ENCODE measurements at places on chromosomes 4 and X.

DNA sequence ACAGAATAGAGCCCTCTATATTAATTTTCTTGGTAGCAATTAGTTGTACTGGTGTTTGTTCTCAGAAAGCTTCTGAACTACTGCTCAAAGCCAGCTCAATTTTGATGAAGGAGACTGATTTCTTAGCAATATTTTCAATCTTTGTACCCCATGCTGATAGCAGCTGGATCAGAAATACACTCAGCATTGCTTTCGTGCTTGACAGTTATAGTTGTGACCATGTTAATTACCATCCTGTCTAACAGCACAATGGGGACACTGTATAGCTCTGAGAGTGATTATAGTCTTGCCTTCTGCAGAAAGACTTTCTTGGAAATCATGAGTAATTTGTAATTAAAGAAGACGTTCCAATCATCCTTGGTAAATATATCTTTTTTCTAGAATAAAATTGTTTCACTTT is 79.7 kb upstream of the GNPDA2 start:
- H3K27me3 ChIP-seq, result no peaks in the 10 kb centered on the region
- no peaks in the 10 kb centered on the region for H3K4me1 ChIP-seq
- no peaks in the 10 kb centered on the region for H3K36me3 ChIP-seq
- no peak overlapping the region for H3K4me3 ChIP-seq
- no peak overlapping the region for H3K27ac ChIP-seq
- no peak for DNase-seq

DNA sequence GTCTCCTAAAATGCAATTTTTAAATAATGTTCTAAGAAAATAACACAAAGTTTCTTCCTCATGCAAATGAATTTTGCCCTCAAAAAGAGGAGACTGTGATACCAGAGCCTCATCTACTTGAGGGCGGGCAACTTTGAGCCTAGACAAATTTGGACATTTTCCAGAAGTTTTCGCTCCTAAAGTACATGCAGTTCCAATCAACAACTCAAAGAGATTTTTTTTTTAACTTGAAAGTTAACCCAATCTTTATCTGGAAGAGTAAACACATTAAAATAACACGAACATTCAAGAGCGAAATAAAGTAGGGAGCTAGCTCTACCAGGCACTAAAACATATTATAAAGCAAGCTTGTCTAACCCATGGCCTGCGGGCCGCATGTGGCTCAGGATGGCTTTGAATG is 29.4 kb upstream of the FBXW7 start:
- no peak overlapping the region for H3K27ac ChIP-seq
- no peaks in the 10 kb centered on the region for H3K27me3 ChIP-seq
- H3K36me3 ChIP-seq, result no peaks in the 10 kb centered on the region
- H3K4me3 ChIP-seq, result no peak overlapping the region
- H3K4me1 ChIP-seq, result no peaks in the 10 kb centered on the region

DNA sequence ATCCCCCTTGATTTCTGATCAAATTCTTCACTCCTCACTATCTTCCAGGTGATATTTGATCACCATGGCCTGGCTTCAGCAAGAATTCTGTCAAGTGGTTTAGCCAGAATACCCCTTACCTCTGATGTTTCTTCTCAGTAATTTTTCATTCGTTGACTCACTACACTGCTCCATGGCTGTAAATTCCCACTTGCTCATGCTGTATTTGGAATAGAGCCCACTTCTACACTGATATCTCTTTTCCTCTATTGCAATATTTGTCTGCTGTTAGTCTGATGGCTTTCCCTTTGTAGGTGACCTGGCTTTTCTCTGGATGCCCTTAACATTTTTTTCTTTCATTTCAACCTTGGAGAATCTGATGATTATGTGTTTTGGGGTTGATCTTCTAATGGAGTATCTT is 73.9 kb upstream of the DIPK2B start:
- H3K36me3 ChIP-seq, result no peaks in the 10 kb centered on the region
- DNase-seq, result no peak
- H3K4me3 ChIP-seq, result no peak overlapping the region
- no peak overlapping the region for H3K27ac ChIP-seq
- no peaks in the 10 kb centered on the region for H3K4me1 ChIP-seq

- no peak overlapping the region for H3K4me3 ChIP-seq
- H3K27ac ChIP-seq, result no peak overlapping the region
- DNase-seq, result no peak
- no peaks in the 10 kb centered on the region for H3K36me3 ChIP-seq
Observed at GRCh38 chr4:10730590-10730989, 46.0 kb upstream of the CLNK start.

DNA sequence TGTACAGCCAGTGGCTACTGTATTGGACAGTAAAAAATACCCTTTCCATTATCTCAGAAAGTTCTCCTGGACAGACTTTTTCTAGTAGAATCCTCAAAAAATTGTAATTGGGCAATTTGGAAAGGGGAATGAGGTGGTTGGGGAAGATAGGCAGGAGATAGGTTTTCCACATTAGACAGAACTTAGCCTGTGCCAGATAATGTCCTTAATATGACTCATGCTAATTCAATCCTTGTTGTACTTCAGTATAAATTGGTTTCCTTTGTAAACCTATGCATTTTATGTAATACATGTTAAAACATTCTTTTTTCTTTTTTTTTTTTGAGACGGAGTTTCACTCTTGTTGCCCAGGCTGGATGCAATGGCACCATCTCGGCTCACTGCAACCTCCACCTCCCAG is 8.9 kb downstream of the EIF4E start:
- H3K4me1 ChIP-seq, result peaks cover 9% of the 10 kb centered on the region
- no peak overlapping the region for H3K27ac ChIP-seq
- no peak overlapping the region for H3K4me3 ChIP-seq
- H3K36me3 ChIP-seq, result no peaks in the 10 kb centered on the region
- no peaks in the 10 kb centered on the region for H3K27me3 ChIP-seq
- no peak for DNase-seq

DNA sequence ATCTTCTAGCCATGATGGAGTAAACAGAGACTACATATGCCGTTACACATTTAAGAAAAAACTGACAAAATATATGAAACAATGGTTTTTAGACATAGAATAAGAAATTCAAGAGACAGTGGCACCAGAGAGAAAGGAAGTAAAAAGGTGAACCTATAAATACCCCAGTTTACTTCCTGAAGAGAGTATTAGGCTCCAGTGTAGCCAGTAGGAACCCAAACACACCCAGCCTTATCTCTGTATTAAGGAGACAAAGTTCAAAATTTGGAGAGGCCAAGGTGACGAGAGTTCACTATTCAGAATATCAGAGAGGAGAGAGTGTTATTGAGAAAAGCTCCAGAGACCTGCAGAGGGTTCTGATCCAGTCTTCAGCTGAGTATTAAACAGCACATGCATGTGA is 119.0 kb downstream of the TET2 start:
- peaks cover 30% of the 10 kb centered on the region for H3K36me3 ChIP-seq
- H3K27ac ChIP-seq, result no peak overlapping the region
- no peak for DNase-seq
- no peak overlapping the region for H3K4me3 ChIP-seq
- H3K27me3 ChIP-seq, result no peaks in the 10 kb centered on the region
- H3K4me1 ChIP-seq, result no peaks in the 10 kb centered on the region

GRCh38 chr4:38529189-38530115 is 134.5 kb upstream of the KLF3 start:
- no peaks in the 10 kb centered on the region for H3K27me3 ChIP-seq
- H3K4me1 ChIP-seq, result no peaks in the 10 kb centered on the region
- no peak overlapping the region for H3K27ac ChIP-seq
- DNase-seq, result no peak
- no peaks in the 10 kb centered on the region for H3K36me3 ChIP-seq

DNA sequence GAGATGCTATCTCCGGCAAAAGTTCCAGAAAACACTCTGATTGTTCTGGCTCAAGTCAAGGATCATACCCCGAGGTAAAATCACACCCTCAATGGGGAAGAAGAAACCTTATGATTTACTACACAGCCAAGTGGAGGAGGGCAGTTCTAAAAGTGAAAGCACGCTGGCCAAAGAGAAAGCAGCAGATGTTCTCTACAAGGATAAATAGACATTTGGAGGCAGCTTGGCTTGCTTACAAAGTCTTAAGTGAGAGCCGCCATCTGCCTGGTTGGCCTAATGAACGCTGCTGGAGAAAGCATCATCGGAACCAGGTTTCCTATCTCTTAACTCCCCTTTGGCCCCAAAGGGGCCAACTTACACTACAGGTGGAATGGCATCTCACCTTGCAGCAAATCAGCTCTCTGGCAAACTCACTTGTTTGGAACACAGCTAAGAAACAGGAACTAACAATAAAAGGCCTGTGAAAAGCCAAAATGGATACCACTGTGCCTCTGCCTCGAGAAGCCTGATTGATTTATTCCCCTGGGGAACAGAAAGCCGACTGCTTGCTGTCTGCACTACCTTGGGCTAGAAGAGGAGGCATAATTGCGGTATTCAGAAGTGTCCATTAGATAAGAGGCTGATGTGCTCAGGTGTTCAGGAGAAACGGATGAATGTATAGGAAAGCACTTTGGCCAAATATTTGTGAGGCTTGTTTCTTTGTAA is 22.8 kb downstream of the FRAS1 start:
- H3K4me3 ChIP-seq, result no peak overlapping the region
- H3K4me1 ChIP-seq, result no peaks in the 10 kb centered on the region
- H3K27me3 ChIP-seq, result no peaks in the 10 kb centered on the region
